Stimulated activated CD4-positive, alpha-beta T cell treated with anti-CD3 and anti-CD28 coated beads, TNF-alpha, amount 100 ng/mL, for 1 hour (primary cell): ENCODE measurements at places on chromosomes 13 and 19.

GRCh38 chr13:113442354-113442984 is 10.8 kb downstream of the ADPRHL1 start:
- no peak for DNase-seq

GRCh38 chr19:6127716-6128335 is 7.6 kb upstream of the ACSBG2 start:
- no peak for DNase-seq

- no peak for DNase-seq
These were observed 916.6 kb downstream of the DIAPH3 start for GRCh38 chr13:59247171-59247570.

DNA sequence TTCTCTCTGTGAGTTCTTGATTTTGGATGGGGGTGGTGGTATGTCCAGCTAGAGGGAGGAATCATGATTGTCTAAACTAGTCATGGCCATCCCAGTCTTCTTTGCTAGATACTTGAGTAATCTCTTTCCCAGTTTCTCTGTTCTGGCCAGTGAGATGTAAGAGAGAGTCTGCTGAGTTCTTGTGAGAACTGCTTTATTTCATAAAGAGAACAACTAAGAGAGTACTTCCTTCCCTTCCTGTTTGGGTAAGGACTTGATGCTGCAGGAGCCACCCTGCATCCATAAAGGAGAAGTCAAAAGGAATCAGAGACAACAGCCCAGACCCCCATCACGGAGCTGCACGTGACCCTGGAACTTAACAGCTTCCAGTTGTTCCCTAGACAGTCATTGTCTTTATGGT is 3.0 kb upstream of the RASL11A start:
- DNase-seq: no peak

DNA sequence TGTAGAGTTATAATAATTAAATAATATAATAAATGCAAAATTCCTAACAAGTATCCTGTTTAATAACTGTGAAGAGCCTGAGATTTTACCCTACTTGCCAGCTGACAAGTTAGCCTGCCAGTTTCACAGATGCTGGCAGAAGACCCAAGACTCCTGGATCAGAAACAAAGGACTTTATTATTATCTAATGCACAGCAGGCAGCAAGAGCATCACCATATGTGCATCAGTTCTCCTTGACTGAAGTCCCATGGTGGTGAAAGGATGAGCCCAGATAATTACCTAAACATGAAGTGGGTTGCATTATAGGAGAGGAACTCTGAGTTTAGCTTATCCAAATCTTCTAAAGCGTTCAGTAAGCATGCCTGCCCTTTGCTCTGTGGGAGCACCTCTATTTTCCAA is 39.1 kb upstream of the MTIF3 start:
- no peak for DNase-seq

DNA sequence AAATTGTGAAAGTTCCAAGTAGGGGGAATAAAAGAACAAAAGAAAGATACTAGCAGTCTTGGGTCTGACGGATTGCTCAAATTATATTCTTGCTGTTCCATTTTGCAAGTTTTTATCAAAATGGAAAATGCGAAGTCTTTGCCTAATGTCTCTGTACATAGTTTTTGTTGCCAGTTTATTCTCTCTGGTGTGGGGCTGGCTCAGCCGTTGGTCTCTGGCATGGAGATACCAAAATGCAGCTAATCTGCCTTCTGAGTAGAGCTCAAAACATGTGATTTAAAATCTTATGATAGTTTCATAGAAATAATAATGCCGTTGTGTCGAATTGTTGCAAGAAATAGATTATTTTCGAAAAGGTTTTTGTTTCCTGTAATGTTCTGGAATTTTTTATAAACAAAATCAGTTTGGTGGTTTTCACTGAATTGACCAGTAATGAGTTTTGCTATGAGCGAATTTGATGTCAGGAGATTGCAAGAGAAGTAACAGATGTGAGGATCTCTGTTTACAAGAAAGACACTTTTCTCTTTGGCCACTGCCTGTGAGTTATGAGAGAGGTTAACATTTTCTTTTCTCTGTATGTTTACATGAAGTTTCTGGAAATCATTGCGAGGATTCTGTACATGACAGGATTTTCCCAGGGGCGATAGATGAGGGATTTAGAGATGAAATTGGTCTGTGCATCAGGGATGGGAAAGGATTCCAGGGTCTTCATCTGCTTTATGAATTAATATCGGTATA is 147.0 kb downstream of the DCT start:
- DNase-seq: no peak
